Chondrocyte (in vitro differentiated cells): ENCODE measurements at places on chromosomes 13 and 19.

DNA sequence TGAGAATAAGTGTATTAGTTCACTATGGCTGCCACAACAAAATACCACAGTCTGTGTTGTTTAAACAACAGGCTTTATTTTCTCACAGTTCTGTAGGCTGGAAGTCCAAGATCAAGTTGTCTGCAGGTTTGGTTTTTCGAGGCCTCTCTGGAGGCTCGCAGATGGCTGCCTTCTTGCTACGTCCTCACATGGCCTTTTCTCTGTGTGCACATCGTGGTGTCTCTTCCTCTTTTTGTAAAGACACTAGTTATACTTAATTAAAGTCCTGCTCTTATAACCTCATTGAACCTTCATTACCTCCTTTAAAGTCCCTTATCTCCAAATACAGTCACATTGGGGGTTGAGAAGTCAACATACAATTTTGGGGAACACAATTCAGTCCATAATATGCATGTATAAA, 10.6 kb downstream of the CSNK1A1L start:
- H3K4me1 ChIP-seq, result no peaks in the 10 kb centered on the region
- no peak for DNase-seq
- H3K4me3 ChIP-seq, result no peak overlapping the region

GRCh38 chr19:41407271-41407670, 9.7 kb downstream of the BCKDHA start:
- peaks cover 3% of the 10 kb centered on the region for H3K36me3 ChIP-seq
- H3K27me3 ChIP-seq, result no peaks in the 10 kb centered on the region
- no peak overlapping the region for H3K27ac ChIP-seq
- H3K4me3 ChIP-seq, result no peak overlapping the region
- DNase-seq, result no peak
- H3K4me1 ChIP-seq, result peaks cover 10% of the 10 kb centered on the region

DNA sequence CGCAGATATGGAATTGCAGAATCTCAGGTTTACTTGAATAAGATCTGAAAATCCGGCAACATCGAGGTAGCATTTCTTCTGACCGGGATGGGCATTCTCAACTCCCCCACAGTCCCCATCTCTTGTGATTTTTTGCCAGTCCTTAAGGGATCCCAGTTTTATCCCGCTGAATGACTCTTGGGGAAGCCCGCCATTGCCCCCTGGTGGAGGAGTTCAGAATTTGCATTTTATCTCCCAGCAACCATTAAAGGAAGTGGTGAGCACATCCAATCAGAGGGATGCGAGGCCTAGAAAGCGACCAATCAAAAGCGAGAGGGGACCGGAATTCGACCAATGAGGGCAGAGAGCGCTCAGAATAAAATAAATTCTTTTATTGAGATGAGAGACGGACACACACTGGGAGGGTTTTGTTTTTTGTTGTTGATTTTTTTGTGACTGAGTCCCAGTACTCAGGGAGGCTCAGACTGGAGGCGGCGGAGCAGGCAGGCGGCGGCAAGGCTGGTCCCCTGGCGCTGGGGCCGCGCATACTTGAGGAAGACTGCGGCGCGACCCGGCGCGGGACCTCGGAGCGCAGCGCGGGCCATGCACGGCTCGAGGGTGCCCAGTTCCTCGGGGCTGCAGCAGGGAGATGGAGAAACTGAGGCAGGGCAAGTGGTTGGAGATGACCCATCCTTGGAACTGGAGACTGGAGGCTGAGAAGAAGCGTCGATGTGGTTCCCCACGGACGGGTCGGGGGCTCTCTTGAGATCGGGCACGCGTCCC, 3.9 kb upstream of the TTC9B start:
- H3K27ac ChIP-seq, result no peak overlapping the region
- peaks cover 18% of the 10 kb centered on the region for H3K4me1 ChIP-seq
- no peak overlapping the region for H3K4me3 ChIP-seq
- no peak for DNase-seq

DNA sequence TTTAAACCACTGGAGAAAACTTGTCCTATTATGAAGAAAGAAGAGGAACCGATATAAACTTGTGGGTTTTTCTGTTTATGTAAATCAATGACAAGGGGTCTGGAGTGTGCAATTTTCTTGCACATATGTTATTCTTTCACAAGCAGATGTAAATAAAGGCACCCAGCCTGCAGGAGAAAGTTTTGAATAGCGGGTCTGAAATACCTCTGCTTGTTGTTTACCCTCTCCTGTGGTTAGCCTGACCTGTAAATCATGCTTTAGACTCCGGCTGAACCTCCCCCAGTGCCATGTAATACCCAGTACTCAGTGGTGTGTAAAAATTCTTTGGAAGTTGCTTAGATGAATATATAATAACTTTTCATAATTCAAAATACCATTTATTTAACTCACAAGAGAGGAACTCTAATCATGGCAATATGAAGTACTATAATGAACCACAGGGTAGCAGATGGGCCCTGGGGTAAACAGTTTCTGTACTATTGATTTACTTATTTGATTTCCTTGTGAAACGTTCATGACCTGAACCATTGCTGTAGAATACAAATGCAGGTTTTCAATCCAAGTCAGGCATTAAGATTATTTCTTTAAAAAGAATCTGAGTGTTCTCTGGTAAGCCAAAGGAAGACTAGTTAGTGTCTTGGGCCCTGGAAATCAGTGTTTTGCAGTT, 245.1 kb downstream of the LMO7 start:
- no peaks in the 10 kb centered on the region for H3K36me3 ChIP-seq
- H3K27me3 ChIP-seq, result no peaks in the 10 kb centered on the region

- H3K36me3 ChIP-seq, result no peaks in the 10 kb centered on the region
- H3K27me3 ChIP-seq, result no peaks in the 10 kb centered on the region
- H3K27ac ChIP-seq, result no peak overlapping the region
- no peaks in the 10 kb centered on the region for H3K4me1 ChIP-seq
Observed at GRCh38 chr13:43551897-43552456, 234.8 kb downstream of the ENOX1 start.

DNA sequence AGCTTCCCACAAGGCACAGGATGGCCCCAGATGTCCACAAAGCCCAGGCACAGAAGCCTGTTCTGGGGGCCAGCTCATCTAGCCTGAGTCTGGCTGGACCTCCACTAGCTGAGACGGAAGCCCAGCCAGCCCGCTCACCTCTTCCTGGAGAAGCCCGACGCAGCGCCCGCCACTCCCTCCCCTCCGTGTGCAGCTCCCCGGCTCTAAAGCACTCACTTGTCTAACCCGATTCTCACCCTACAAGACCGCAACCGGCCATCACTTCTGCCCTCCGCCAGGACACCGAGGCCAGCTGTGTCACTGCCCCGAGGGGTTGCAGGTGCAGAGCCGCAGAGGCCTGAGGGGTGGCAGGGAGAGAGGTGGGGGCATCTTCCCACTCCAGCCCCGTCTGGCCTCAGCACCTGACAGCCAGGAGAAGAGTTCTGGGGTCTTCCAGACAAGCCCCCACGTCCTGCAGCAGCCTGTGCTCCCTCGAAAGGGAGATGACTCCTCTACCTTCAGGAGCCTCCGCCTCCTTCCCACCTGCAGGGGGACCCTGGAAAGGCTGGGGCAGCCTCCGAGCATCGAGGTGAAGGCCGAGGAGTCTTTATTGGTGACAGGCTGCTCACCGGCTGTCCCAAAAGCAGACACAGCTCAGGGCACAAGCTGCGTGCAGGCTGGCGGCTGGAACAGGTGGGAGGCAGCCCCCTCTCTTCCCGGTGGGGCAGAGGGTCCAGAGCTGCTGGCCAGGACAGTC, 5.9 kb upstream of the DIRAS1 start:
- no peaks in the 10 kb centered on the region for H3K36me3 ChIP-seq
- no peak overlapping the region for H3K27ac ChIP-seq
- peaks cover 20% of the 10 kb centered on the region for H3K4me1 ChIP-seq
- no peak for DNase-seq
- H3K27me3 ChIP-seq, result peaks cover 3% of the 10 kb centered on the region
